ENCODE measurements at places on chromosomes 6 and 20. TPM values are rescaled to one million over a fixed set of nuclear protein-coding genes. Genes with fewer than 3 reads are reported as not detected.

DNA sequence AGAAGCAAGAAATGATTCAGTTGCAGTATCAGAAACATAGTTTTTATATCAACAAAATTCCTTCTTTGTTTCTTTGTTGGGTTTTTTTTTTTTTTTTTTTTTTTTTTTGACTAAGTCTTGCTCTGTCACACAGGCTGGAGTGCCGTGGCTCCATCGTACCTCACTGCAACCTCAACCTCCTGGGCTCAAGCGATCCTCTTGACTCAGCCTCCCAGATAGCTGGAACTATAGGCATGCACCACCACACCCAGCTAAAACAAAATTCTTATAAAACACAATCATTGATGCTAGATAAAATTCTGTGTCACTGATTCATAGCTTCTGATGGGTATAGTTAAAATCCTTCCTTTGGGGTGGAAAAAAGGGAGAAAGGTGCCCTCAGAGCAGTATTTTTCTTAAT, 110.3 kb upstream of the TNFAIP3 start:
- no peak for DNase-seq

GRCh38 chr6:103872233-103872632, 987.5 kb downstream of the HACE1 start:
- DNase-seq = no peak

GRCh38 chr20:48758206-48758820, 69.5 kb downstream of the PREX1 start:
- peak; percentile 78 for DNase-seq

- no peak for DNase-seq
These were observed 11.3 kb downstream of the SERPINB6 start for GRCh38 chr6:2959909-2960719.

GRCh38 chr20:38651562-38651961, 50.0 kb downstream of the ARHGAP40 start:
- DNase-seq = no peak

GRCh38 chr6:103280417-103280816, 1579.3 kb downstream of the HACE1 start:
- no peak for DNase-seq

GRCh38 chr6:45822246-45822812, 193.3 kb downstream of the CLIC5 start:
- no peak for DNase-seq

DNA sequence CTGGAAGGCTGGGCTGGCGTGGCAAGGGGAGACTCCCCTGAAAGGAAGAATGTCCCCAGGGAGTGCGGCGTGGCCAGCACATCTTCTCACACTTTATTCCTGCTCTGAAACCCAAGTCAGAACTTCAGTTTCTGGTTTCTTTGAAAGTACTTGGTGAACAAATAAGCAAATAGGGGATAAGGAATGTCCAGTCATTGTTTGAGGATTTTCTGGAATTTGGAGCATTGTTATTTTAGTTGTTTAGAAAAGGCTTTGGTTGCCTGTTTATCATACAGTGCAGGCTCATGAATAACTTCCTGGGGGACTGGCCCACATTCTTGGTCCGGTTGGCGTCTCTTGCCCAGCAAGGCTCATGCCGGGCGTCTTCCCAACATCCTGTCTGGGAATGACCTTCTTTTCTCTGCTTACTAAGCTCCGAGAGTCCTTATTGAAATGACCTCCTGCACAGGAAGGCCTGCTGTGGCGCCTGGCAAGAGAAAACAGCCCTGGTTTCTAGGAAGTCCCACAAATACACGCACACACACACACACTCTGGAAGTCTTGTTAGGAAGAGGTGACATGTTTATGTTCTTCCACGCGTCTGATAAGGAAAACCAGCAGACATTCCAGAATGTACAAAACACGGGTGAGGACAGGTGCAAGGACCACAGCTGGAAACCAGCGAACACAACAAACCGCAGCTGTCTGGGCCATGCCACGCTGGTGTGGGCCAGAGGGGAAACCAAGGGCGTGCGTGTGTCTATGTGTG, 71.9 kb downstream of the TMEM170B start:
- no peak for DNase-seq

DNA sequence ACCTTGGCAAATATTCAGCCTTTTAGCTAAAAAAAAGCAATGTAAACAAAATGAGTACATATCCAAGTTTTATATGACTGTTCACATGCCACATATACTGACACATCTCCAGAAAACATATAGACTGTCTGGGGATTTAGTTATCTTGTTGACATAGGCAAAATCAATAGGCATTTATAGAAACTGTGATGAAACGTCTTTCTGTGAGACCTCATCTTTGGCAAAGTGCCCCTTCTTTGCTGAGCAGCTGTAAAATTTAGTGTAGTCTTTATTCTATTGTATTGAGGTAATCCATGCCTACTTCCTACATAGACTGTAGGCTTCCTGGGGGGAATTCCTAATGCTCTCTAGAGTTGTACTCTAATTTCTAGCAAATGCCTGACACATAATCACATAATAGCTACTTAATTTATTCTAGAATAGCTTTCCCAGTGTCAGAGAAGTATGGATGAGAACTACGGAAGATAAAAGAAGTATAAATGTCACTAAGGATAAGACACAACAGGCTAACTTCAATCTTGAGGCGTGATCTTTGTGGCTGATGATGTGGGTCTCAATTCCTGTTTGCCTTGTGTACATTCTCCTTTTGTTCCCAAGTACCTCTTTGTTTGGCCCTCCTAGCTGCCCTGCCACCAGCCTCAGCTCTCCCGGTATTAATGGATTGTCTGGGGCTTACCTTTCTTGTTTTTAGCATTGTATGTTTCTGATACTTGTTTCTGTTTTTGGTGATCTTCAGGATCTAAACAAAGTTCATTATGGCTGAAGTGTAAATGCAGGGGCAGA, 30.6 kb downstream of the PTCHD4 start:
- DNase-seq = no peak

DNA sequence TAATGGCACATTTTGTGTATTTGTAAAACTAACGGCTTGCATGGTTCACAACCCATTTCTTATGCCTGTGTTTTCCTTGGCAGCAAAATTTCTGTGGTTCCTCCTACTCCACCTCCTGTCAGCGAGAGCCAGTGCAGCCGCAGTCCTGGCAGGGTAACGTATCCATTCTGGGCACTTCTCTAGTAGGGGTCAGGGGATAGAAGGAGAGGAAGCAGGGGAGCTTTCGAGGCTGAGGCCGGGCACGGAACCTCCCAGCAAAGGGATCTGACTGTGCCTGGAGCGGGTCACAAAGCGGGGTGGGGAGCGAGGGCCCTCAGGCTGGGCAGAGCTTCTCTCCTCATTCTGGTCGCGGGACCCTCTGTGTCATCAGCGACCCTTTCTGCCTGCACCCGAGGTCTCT, 58.4 kb downstream of the SYTL3 start:
- no peak for DNase-seq

DNA sequence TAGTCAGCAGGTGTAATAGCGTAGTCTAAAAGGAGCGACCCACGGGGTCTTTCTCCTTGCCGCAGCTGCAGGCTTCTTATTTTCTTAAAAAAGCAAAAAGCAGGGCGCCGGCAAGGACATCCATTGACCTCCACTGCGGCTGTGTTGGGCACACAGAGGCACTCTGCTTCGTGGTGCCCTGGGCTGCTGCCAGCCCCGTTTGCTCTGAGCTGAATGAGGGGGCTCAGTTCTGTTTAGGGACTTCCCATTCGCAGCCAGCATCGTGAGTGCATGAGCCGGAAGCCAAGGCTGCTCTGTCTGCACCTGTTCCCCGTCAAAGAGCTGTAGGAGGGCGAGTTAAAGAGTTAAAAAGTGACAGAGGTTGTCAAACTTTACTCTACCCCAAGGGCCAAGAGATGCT, 1.7 kb upstream of the SLC22A2 start:
- no peak for DNase-seq

DNA sequence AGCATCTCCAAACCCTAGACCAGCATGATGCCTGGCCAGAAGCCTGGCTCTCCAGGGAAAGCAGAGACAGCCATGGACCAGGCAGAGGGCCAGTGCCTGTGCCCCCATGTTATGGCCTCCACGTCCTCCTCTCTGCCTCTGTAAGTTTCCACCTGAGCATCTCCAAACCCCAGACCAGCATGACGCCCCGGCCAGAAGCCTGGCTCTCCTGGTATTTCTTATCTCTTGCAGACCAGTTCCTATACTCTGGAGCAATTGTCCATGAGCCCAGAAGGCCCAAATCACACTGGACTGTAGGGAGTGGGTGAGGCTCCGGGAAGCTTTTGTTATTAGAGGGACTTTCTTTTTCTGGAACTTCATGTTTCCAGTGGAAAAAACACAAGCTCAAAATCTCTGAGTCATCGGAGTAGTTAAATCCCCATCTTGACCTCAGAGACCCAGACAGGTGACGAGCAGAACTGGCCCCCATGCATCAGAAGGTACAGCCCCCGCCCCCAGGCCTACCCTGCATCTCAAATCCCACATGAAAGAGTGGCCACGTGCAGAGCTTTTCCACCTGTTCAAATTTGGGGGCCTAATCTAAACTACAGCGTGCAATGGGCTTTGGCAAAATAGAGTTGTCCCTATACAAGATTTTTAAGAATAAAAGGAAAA, 110.2 kb upstream of the FOXQ1 start:
- DNase-seq = no peak

- no peak for DNase-seq
These were observed 136.0 kb downstream of the PACRG start for GRCh38 chr6:162863821-162864220.

DNA sequence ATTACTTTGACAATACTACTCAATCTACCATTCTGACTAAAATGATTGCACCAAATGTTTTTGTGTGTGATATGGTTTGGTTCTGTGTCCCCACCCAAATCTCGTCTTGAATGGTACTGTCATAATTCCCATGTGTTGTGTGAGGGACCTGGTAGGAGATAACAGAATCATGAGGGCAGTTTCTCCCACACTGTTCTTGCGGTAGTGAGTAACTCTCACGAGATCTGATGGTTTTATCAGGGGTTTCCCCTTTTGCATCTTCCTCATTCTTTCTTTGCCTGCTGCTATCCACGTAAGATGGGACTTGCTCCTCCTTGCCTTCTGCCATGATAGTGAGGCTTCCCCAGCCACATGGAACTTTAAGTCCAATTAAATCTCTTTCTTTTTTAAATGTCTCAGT, 20.8 kb downstream of the SYCP2 start:
- DNase-seq = no peak

DNA sequence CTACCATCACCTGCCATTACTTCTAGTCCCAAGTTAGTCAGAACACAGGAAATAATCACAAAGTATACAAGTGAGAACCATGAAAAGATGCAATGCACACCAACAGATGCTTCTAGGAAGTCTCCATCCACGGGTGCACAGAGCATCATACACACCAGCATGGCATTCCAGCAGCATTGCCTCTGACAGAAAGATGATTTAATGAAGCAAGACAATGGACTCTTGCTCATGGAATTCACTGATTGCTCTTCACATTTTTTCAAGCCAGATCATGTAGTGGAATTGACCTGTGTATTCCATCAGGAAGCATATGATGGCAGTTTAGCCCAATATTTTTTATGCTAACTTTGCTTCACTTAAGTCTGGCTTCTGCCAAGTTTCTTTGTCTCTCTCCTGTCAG, 406.3 kb upstream of the RGS17 start:
- no peak for DNase-seq

- no peak for DNase-seq
These were observed 64.2 kb upstream of the KIF25 start for GRCh38 chr6:167933290-167933689.

GRCh38 chr6:145886228-145886956, 71.8 kb upstream of the FBXO30 start:
- DNase-seq = no peak

GRCh38 chr20:62586799-62587198, 55.5 kb upstream of the SLCO4A1 start:
- DNase-seq = no peak

DNA sequence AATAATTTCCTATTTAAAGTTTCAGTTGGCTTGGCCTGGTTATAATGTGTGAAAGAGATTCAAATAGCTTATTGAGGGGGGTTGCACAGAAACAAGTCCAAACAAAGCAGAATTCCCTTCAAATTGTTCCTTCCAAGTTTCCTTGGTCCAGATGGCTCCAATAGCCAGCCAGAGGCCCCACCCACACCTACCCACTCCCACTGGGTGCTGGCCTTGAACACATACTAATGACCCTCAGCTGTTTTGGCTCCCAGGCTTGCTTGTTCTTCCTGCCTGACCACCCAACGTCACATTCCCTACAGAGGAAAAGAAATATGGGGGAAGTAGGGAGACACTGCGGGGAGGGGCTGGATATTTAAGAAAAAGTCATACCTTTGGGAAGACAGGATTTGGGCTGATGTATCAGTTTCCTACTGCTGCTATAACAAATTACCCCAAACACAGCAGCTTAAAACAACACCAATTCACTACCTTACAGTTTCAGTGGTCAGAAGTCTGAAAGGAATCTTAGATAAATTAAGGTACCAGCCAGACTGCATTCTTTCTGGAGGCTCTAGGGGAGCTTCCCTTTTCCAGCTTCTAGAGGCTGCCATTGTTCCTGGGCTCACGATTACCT, 95.7 kb downstream of the COL21A1 start:
- DNase-seq = no peak

DNA sequence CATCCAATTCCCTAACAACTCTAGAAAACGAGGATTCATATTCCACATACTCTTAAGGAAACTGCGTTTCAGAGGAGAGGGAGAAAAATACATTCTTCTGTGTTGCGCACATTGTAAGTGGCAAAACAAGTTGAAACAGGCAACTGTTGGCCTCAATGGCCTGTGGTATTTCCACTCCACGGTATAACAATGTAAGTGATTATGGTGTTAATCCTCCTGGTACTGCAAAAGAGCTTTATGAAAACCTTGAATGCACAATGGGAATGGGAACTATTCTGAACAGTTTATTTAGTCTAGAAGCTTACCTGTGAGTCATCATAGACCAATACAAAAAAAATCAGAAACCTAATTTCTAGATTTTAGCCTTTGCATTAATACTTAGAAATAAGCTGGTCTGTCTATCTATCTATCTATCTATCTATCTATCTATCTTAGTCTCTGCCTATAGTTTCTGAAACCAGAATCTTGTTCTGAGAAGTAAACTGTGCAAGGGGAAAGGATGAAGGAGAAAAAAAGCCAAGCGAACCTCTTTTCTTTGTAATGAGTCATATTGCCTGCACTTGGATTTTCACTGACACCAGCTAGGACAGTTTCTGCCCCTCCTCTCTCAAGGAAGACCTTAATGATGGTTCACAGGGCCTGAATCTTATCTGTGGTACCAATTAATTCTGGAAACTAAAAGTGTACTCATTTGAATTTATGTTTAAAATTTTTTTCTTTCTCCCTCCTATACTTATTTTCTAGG, 101.5 kb downstream of the RNF144B start:
- DNase-seq = no peak

GRCh38 chr20:39132093-39132492, 169.9 kb downstream of the DHX35 start:
- DNase-seq = no peak

UTRN gene
- total RNA-seq = 174 TPM

SMAP1 gene
- 22.1 TPM for total RNA-seq

SLC24A3 gene
- total RNA-seq = not detected

TFEB gene
- total RNA-seq = 40.1 TPM

ALDH5A1 gene
- 3.1 TPM for total RNA-seq

PGC gene
- not detected for total RNA-seq

PROKR2 gene
- not detected for total RNA-seq

SLC22A23 gene
- 0.11 TPM for total RNA-seq

KCNK17 gene
- not detected for total RNA-seq

ADTRP gene
- not detected for total RNA-seq

Data from natural killer cell treated with Interleukin-12 subunit alpha and Interleukin-12 subunit beta and Interleukin-15 and Interleukin-18, amount 100 ng/mL, for 72 hours (primary cell).